ENCODE measurements at places on chromosomes 4 and X.

DNA sequence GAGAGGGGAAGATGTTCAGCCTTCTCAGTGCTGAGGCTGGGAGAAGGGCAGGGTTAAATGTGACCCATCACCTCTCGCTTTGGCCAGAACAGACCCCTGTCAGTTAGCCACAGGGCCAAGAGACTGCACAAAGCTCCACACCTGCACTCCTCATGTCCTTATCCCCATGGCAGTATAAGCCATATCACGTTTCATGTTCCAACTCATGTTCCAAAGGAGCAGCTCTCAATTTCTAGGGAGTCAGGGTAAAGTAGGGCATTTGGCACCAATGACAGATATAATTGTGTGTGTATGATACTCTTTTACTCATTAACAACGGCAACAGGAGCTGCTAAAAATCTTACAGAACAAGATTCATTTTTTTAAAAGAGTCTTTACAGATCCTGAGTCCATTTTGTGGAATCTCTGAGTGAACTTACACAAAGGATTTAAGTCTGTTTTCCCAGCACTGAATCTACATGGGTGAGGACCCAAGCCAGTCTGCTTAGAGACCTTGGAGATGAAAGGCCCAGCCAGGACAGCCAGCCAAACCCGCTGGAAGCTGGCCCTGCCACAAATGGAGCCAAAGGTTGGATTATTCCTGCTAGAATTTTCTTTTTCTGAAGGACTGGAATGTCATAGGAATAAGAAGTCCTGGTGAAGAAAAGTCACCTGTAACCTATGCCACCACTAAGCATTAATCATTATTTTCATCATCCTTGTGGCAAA lies 129.1 kb upstream of the SMAD1 start:
- DNase-seq: no peak

- no peak for DNase-seq
These were observed 362.2 kb upstream of the SPANXN4 start for GRCh38 chrX:142663330-142664095.

GRCh38 chr4:76729460-76729859 lies 168.5 kb downstream of the SOWAHB start:
- DNase-seq: no peak

DNA sequence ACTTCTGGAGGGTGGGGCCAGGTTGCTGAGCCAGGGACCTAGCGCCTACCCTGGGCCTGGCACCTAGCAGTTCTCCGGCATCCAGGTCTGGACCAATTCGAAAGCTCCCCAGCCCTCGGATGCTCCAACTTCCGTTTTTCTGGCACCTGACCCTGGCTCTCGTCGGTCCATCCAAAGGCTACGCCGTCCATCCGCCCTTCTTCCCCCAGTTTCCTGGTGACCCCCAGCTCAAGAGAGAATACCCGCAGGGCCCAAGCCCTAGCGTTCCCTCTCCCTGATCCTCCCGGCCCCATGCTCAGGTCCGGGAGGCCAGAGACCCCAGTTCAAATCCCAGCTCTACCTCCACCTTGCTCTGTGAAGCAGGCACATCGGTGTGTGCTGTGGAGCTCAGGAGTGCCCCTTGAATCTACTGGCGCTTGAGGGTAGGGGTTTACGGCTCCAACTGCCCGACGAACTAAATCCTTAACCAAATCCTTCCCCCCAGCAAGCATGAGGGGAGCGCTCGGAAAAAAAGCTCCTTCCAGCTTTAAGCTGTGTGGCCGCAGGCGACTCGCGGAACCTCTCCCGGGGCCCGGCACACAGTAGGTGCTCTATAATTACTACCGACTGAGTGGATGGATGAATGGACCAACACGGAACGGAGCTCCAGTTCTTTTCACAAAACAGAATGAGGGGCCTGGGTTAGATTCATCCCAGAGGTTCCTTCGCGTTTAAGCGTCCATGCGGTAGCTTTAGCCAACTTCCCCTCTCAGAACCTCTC lies 1.1 kb downstream of the CRMP1 start:
- no peak for DNase-seq

GRCh38 chrX:87337267-87337666 lies 180.3 kb upstream of the KLHL4 start:
- no peak for DNase-seq

GRCh38 chr4:103204111-103204510 lies 6.0 kb upstream of the CENPE start:
- no peak for DNase-seq

DNA sequence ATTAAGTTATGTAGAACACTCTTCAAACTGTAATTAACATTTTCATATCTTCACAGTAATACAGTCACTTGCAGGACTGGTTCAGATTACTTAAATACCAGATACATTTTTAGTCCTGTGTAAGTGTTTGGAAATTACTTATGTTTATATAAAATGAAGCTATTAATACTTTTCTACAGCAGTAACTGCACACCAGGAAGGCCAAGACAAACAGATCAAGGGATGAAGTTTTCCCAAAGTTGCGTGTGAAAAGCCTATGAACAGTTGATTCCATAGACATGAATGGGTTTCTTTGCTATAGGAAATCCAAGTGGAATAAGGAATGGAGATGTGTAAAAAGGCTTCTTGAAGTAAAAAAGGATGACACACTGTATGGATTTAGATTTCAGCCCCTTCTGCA lies 28.9 kb upstream of the DRP2 start:
- DNase-seq: no peak

DNA sequence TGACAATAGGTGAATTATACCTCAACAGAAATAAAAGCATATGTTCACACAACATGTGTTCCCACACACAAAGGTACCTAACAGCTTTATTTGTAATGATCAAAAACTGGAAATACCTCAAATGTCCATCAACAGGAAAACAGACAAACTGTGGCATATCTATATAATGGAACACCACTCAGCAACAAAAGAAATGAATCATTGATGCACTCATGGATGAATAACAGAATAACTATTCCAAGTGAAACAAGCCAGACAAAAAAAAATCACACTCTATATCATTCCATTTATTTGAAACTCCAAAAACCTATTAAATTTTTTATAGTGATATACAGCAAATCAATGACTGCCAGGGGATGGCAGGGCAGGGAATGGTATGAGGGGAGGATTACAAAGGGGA lies 148.1 kb downstream of the PLS3 start:
- DNase-seq: no peak

- no peak for DNase-seq
These were observed 160.2 kb upstream of the KLF3 start for GRCh38 chr4:38503689-38504395.

- DNase-seq: no peak
These were observed 21.5 kb downstream of the FBXW7 start for GRCh38 chr4:152514356-152514755.

Data from activated CD8-positive, alpha-beta memory T cell treated with anti-CD3 and anti-CD28 coated beads for 1 hour (primary cell).